ENCODE measurements at places on chromosomes 4 and X.

DNA sequence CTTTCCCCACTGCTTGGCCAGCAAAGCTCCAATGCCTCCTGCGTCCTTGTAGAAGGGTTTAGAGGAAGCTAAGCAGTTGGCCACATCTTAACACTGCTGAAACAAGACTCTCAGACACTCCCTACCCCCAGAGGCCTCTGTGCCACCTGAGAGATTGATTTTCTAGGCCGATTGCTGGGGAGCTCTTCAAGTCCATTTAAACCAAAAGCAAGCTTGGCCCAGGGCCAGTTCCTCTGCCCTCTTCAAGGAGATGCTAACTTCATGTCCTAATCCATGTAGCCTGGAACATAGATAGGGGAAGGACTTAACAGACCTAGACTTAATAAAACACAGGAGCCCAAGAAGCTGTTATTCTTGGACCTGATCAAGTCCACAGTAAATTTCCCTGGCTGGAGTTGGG is 27.2 kb upstream of the FMR1NB start:
- DNase-seq, result peak; percentile 2

- DNase-seq, result no peak
These were observed 137.9 kb downstream of the MAGEB17 start for GRCh38 chrX:16305187-16305586.

GRCh38 chr4:52833941-52834525 is 28.1 kb upstream of the RASL11B start:
- DNase-seq, result no peak

- DNase-seq, result no peak
These were observed 361.2 kb downstream of the BCOR start for GRCh38 chrX:39736216-39737211.

DNA sequence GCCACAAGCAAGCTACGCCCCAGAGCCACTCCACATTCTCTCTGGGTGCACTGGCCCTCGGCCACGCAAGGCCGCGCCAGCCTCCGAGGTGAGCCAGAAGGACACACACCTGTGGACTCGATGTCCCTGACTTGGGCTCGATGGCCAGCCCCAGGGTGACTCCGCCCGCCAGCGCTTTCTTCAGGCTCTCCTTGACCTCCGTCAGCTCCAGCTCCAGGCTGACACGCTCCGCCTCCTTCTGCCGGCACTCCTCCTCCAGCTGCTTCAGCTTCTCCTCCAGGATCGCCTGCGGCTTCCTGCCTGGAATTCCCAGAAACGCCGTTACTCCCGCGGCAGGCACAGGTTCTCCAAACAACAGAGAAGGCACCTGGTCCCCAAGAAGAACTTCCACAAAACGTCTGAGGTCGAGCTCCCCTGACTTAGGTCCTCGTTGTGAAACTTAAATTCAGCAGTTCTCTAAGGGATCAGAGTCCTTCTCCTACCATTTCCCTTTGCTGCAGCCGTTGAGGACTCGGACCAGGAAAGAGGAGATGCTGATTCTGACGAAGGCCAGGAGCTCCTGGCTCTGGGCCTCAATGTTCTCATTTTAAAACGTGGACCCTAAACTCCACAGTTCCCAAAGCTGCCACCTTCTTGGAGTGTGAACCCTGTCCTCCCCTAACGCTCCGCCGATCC is 166.8 kb downstream of the AFAP1 start:
- DNase-seq, result no peak

DNA sequence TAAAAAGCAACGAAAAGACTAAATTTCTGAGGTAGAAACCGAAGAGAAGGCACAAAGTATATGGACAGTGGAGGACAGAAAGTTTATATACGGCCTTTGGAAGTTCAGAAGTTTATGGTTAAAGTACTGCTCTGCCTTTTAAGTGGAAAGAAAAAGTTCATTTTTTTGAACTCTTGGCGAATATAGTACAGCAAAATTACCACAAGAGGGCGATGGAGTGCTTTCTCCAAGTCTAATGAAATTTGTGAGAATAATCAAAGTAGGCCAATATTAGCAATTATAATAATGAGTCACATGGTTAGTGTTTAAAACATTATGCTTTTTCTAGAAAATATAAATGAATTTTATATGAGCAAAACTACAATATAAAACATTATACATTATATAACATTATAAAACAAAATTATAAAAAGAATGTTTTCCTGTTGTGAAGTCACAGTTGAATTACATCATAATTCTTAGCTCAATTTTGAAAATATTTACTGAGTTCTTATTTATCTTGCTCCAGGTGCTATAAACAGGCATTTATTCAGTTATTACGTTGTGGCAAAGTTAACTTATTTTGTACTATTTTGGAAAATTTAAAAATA is 136.2 kb upstream of the BMPR1B start:
- peak; percentile 86 for DNase-seq

DNA sequence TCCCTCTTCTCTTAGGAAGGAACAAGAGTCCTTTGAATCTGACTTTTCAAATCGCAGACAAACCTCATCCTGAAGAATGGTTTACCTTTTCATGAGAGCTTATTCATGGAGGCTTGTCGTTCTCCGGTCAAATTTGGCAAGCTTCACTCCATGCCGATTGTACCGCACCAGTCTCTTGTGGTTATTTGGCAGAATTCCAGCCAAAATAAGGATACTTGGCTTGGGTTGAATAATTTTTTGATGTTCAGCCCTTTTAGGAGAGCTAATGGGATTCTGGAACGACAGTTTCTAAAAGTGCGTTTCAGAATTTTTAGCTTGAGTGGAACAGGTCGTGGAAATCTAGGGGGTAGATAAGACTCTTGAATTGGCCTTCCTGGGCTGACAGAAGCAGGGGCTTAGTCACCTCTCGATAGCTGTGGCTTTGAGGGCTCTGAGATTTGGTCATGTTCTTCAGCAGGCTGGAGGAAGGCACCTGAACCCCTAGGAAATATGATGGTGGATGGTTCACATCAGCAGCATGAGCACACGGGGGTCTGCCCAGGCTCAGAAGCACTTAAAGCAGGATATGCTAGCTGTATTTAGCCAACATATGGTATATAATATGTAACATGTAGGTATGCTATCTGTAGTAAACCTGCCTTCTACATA is 1.5 kb downstream of the KLHL2 start:
- peak; percentile 10 for DNase-seq

All from hematopoietic multipotent progenitor cell treated with erythropoietin and hydrocortisone succinate and interleukin-3 and kit ligand, for 6 days (in vitro differentiated cells).